ENCODE measurements at places on chromosomes 13 and 19.

DNA sequence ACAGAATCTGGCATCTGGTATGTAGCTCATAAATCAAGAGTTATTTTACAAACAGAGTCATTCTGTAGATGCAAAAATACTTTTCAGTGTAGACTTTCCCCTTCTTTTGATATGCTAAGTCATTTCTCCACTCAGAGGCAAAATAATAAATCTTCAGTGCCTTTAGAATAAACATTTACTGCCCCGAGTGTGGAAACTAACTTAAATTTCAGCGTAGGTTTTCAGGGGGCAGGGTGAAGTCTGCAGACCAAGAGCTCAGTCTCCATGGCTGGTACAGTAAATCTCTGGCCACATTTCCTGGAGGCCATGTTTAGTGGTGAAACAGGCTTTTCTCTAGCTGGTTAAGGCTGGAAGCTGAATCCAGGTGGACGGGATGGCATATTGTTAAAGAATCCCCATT lies 13.1 kb upstream of the ADPRHL1 start:
- no peak for DNase-seq

GRCh38 chr13:113841353-113841650 lies 22.6 kb downstream of the GAS6 start:
- DNase-seq, result no peak

GRCh38 chr13:19664481-19665230 lies 31.2 kb downstream of the MPHOSPH8 start:
- no peak for DNase-seq

GRCh38 chr13:97319113-97319720 lies 97.1 kb downstream of the MBNL2 start:
- DNase-seq, result no peak

DNA sequence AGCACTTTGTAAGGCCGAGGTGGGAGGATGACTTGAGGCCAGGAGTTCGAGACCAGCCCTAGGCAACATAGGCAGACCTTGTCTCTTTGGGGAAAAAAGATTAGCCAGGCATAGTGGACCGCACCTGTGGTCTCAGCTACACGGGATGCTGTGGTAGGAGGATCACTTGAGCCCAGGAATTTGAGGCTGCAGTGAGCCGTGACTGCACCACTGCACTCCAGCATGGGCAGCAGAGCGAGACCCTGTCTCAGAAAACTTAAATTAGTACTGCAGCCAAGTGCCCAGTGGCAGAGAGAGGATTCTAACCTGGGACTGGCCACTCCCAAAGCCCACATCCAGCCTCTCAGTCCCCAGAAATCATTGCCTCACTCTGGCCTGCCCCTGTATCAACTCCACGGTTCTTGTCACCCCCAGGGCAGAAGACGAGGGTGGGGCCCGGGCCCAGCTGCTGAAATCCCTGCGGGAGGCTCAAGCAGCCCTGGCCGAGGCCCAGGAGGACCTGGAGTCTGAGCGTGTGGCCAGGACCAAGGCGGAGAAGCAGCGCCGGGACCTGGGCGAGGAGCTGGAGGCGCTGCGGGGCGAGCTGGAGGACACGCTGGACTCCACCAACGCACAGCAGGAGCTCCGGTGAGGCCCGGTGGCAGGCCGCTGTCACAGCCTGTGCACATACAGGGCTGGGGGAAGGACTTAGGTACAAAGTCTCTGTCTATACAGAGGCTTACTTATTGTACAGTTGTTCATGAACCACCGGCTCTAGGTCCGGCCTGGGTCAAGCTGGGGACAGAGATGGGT lies 53.4 kb downstream of the KCNC3 start:
- no peak for DNase-seq

- DNase-seq, result no peak
Measured at GRCh38 chr13:42899266-42899665, 92.8 kb downstream of the EPSTI1 start.

GRCh38 chr19:1066748-1067340 lies at the start of gene ARHGAP45:
Gene ARHGAP45, plus strand, starts transcription at chr19:1067167. Its CDS starts 239 bp downstream, at chr19:1067406.
- DNase-seq, result peak; percentile 89

DNA sequence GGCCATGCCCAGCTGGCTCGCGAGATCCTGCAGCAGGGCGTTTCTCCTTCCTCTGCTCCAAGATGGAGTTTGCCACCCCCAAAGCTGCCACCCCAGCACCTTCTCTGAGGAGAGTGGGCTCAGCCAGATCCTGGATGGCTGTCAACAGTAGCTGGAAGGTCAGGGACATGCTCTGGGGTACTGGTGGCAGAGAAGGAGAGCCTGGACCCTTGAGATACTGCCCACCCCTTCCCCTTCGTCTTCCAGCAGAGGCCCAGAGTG lies 11.6 kb downstream of the IRGC start:
- no peak for DNase-seq
